ENCODE measurements at places on chromosomes 3 and 15.
A peak's percentile ranks its signal among the peaks of the same experiment; 100 is the strongest.

DNA sequence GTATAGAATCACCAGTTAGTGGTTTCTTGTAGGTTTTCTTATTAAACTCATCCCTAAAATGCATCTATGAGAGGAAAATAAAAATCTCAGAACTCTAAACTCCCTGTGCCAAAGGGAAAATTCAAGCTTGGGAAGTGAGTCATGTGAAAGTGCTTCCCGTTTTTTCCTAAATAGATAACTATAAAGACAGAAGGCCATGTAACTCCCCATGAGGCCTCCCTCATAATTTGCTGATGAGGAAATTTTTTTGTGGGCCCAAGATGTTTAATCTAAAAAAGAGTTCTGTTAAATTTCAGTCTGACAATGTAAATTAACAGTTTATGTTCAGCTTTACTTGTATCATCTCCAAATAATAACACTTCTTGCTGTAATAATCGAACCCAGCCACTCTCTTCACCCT lies 1273.9 kb downstream of the OTOL1 start:
- no peak for ATAC-seq

DNA sequence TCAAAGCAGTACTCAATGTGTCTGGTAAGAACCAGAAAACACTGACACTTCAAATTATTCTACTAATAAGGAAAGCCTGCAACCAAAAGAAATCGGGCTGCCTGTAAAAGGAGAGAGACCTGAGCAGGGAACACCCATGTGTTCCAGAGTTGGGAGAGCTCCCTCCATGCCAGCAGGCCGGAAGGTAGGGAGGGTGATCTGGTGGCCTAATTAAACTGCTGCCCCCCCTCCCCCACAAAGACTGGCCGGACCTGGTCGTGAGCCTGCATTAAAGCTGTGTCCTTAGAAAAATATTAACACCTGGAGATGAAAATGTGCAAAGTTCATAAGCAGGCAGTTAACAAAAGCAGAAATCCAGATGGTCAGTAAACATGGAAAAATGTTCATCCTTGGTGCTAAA lies 170.6 kb upstream of the BHLHE40 start:
- no peak for ATAC-seq

GRCh38 chr15:67303490-67304363 lies 49.1 kb downstream of the IQCH start:
- ATAC-seq, result peak; percentile 58

DNA sequence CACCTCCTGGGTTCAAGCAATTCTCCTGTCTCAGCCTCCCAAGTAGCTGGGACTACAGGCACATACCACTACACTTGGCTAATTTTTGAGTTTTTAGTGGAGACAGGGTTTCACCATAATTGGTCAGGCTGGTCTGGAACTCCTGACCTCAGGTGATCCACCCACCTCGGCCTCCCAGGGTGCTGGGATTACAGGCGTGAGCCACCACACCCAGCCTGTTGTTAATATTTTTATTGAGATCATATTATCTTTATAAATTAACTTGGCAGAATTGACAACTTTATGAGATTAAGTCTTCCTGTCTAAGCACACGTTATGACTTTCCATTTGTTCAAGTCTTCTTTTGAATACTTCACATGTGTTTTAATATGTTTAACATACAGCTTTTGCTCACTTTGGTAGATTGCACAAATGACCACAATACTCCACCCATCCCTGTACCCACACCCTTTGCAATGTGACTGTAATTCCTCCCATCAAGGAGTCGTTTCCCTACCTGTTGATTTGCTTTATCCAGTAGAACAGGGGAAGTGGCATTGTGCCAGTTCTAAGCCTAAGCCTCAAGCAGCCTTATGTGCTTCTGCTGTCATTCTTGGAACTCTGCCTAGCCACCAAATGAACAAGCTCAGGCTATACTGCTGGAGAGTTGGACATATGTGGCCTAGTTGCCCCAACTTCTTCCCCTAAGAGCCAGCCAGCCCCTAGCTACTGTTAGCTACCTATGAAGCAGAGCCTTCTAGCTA lies 8.2 kb downstream of the XYLB start:
- no peak for ATAC-seq

DNA sequence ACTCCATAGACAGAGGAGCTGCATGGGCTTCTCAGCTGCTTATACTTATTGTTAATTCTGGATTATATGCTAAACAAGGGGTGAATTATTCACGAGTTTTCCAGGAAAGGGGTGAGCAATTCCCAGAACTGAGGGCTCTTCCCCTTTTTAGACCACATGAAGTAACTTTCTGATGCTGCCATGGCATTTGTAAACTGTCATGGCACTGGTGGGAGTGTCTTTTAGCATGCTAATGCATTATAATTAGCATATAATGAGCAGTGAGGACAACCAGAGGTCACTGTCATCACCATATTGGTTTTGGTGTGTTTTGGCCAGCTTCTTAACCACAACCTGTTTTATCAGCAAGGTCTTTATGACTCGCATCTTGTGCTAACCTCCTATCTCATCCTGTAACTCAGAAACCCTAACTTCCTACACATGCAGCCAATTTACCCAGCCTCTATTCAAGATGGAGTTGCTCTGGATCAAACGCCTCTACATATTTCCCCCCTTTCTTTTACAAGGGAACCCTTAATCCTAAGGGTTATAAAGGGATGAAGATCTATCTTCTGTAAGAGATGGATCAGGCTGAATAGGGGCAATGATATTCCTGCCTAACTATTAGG lies 12.1 kb upstream of the DMXL2 start:
- ATAC-seq, result no peak

DNA sequence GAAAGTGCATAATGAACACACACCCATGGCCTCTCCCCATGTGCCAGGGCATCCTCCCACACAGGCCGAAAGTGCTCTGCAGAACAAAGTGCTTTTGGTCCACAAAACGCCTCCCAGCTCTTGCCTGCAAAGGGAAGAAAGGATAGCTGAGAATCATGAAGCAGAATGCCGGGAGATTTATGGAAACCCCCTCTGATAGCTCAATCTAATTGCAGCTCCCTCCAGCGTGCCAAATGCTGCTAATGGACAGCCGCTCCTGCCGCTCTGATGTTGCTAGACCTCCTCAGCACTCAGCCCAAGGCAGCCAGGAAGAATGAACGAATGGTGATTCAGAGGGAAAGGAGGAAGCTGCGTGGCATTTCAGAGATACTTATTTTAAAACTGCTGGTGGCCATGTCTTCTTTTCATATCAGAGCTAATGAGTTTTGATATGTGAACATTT lies 145.3 kb downstream of the TJP1 start:
- ATAC-seq, result no peak

- ATAC-seq, result no peak
These were observed 26.2 kb downstream of the PCSK6 start for GRCh38 chr15:101463270-101463669.

GRCh38 chr3:110069761-110070160 lies 732.4 kb upstream of the DPPA4 start:
- ATAC-seq, result no peak

DNA sequence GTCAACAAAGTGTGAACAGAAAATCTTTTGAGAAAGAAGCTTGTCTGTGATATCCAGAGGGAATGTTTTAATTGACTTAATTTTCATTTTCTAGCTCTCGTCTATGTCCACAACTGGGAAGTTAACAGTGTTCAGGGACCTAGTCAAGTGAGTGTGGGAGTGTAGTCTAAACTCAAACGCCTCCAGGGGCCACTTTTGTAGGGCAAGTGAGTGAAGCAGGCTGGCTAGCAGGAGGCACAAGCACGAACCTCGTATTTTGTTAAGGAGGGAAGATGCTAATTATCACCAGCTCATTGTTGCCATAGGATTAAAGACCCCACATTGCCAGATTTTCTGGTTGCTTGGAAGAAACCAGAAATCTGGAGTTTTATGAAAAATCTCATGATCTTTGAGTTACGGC lies 135.8 kb downstream of the CPNE4 start:
- no peak for ATAC-seq

DNA sequence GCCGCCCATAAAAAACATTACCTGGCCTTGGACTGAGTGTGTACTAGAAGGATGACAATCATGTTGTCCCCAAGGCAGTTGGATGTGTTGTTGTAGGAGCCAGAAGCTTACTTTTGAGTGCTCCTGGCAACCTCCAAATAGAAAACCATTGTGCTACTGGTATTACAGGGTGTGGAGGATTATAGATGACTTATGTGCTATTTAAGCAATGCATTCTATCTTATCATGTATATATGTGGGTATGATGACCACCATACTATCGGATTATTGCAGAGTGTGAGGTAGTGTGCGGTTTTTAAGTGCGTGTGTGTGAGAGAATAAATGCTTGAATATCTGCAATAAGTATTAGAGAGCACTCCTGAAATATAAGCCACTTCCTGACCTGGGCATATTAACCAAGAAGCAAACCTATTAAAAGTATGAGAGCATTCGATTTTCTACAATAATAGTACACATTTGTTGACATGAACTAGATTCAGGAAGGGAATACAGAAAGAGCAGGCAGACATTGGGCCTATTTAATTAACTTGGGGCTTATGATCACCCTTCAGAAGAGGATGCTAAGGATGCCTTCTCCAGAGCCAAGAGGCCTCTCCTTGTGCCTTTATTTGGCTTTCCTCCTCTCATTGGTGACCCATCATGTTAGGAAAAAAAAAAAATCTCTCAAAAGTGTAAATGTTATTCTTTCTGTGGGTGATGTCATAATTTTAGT lies 11.7 kb upstream of the MBNL1 start:
- no peak for ATAC-seq

- no peak for ATAC-seq
These were observed 153.7 kb upstream of the ABI3BP start for GRCh38 chr3:101146946-101147345.

- no peak for ATAC-seq
These were observed 98.5 kb downstream of the SST start for GRCh38 chr3:187571701-187572100.

GRCh38 chr3:8001307-8001706 lies 500.3 kb upstream of the LMCD1 start:
- no peak for ATAC-seq

DNA sequence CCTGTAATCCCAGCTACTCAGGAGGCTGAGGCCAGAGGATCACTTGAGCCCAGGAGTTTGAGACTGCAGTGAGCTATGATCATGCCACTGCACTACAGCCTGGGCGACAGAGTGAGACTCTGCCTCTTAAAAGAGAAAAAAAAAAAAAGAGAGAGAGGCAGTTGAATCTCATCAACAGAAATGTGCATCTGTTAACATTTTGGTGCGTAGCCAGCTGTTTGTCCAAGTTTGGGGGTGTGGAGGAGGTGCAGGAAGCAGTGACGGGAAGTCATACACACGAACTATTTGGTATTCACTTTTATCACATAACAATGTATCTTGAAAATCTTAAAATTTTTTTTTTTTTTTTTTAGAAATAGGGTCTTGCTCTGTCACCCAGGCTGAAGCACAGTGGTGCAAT lies 18.2 kb upstream of the CEMIP start:
- ATAC-seq, result no peak

DNA sequence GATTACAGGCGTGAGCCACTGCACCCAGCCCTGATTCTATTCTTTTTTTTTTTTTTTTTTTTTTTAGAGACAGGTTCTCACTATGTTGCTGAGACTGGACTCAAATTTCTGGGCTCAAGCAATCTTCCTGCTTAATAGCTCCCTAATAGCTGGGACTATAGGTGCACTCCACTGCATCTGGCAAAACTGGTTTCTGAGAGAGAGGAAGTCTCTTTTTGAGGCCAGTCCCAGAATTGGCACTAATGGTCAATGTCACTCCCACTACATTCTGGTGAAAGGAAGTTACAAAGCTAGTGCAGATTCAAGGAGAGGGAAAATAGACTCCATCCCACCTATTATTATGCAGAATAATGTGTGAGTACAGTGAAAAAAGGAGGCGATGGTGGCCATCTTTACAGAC lies 5.8 kb upstream of the TGFBR2 start:
- ATAC-seq, result no peak

DNA sequence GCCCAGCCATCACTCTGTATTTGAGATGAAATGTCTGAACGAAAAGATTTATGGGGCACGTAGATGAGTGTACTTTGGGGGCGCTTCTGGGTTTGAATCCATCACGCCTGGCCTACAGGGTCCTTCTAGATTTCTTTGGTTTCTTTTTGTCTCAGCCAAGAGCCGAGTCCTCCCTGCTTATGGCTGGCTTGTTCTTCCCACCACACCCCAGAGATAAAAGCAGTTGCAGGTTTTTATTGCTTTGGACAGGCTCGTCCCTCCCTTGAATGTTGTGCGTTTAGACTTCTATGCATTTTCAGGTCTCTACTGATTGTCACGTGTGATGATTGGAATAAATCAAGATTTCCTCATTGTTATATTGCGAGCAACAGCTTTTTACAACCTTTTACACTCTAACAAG lies 104.8 kb upstream of the CHRNA7 start:
- no peak for ATAC-seq

GRCh38 chr3:149744151-149744550 lies 8.1 kb downstream of the COMMD2 start:
- ATAC-seq, result no peak

DNA sequence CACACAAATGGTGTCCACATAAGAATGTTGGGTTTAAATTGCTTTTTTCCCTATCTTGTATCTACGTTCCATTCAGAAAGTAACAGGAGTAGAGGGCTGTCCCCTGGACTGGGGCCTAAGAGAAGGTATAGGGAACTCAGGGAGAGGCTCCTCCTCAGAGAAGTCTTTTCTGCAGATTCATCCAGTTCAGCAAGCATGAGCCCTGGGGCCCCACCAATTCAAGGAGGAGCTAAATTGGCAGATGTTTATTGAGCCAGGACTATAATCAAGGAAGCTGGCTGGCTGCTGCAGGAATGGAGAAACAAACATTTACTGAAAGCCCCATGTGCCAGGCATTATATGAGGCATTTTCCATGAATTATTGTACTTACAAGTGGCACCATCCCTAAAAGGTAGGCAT lies 22.1 kb upstream of the LARS2 start:
- no peak for ATAC-seq

- no peak for ATAC-seq
These were observed 83.6 kb upstream of the GSK3B start for GRCh38 chr3:120177707-120178306.

GRCh38 chr15:62914461-62915079 lies 128.0 kb upstream of the TPM1 start:
- no peak for ATAC-seq

GRCh38 chr3:46700772-46701171 lies 420 bp upstream of the TMIE start:
- no peak for ATAC-seq

DNA sequence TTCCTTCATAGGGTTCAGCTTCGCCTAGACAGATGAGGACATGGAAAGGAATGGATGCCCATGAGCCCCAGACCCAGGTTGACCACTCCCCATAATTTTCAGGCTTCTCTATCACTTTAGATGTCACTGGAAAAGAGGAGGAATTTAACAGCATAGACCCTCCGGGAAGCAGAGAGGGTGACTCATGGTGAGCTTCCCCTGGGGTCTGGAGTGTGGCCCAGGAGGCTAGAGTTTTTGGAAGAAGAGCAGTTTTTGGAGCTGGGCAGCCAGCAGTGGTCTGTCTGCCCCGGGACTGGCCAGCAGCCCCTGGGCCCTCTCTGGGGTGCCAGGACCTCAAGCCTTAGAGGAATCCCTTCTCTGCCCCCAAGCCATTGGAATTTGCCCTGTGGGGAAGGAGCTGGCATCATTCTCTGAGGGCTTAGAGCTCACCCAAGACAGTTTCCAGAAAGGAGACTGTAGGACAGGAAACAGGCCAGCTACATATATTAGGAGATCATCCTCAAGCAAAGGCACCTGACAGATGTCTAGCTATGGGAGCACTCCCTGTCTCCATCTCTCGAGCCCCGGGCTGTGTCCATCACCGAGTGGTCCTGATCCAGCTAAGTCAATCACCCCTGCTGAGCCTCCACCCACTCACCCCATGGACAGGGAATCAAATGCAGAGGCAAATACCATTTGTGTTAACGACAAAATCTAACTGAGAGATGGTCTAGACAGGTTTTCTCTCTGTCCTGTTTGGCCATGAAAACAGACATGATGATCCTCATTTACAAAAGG lies 67.3 kb downstream of the MEGF11 start:
- no peak for ATAC-seq

GRCh38 chr3:113496924-113497323 lies 18.0 kb downstream of the SPICE1 start:
- no peak for ATAC-seq
